ENCODE measurements at places on chromosomes 7 and 10.

DNA sequence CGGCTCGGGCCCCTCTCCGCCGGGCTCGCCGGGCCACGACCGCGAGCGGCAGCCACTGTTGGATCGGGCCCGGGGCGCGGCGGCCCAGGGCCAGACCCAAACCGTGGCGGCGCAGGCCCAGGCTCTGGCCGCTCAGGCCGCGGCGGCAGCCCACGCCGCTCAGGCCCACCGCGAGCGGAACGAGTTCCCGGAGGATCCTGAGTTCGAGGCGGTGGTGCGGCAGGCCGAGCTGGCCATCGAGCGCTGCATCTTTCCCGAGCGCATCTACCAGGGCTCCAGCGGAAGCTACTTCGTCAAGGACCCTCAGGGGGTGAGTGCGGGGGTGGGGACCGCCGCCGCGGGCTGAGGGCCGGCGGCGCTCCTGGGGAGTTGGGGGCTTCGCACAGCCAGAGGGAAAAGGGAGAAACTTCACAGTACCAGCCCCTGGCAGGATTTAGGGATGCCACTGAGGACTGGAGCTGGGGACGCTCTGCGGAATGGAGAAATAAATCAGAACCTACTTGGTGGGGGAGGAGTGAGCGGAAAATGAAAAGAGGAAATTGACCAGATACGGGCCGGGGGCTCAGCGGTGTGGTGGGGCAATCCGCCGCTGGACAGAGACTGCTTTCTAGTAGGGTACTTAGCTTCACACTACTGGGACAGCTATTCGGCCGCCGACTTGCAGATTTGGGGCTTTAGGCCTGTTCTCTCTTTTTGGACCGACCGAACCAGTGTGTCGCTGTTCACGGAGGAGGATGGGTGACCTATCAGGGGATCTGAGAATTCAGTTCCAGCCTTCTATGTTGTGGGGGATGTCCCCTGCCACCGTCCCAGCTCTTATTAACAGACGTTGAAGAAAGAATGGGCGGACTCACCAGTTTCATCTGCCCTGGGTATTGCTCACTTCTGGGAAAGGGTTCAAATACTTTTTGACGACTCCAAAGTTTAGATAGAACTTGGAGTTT lies 669 bp downstream of the PI4K2A start:
- no peak for DNase-seq

DNA sequence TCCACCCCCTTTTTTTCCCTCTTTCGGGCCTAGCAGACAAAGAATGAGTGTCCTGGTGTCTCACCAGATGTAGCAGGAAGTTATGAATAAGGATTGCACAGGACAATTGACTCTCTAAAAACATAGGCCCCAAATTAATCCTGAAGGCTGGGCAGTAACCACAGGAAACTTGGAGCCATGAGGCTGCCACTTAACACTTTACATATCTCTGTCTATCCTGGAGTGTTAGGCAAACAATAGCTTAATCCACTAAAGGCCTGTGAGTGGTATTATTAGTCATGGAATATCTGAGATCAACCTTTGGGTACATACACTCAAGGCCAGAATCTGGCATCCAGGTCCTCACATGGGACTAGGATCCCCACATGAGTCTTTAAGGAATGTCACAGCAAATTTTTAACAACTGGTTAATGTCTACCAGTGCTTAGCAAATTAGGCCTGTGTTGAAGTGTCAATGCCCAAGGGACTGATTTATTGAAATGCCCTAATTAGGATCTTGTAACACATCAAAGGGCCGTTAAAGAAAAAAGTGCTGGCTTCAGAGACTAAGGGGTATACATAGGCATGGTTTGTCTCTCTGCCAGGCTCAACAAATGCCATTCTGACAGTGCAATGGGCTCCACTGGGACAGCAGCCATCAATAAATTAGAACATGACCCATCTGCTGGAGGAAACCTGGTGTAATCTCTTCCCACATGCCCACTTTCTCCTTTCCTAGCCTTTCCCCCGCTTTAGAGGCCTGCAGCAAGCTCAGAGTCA lies 196.7 kb upstream of the TBX20 start:
- no peak for DNase-seq

- DNase-seq, result no peak
These were observed 112.5 kb upstream of the GHITM start for GRCh38 chr10:84026821-84027257.

DNA sequence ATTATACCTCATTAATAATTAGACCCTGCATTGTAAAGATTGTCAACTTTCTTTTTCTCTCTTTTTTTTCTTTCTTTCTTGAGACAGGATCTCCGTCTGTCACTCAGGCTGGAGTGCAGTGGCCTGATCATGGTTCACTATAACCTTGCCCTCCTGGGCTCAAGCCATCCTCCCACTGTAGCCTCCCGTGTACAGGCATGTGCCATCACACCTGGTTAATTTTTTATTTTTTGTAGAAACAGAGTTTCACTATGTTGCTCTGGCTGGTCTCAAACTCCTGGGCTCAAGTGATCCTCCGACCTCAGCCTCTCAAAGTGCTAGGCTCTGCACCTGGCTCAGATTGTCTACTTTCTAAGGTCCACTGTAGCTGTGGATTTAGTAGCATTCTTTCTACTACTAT lies 50.7 kb downstream of the MDFIC start:
- no peak for DNase-seq

GRCh38 chr7:151393031-151393977 lies 16.5 kb downstream of the WDR86 start:
- DNase-seq, result no peak

DNA sequence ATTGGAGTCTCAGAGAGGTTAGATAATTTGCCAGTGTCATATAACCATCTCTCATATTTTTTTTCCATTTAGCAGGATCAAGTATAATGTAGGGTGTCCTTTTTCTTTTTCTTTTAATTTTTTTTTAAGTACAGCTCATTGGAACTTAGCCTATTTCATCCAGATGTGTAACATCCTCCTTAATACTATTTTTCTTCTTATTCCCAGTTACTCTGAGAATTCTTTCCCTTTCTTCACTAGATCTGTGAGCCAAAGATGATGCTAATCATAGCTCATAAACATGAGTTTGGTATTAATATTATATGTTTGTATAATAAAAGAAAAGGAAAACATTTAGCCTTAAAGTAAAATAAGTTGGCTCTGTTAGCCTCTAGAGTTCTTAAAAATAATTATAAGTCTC lies 32.8 kb downstream of the PPP1R9A start:
- no peak for DNase-seq

DNA sequence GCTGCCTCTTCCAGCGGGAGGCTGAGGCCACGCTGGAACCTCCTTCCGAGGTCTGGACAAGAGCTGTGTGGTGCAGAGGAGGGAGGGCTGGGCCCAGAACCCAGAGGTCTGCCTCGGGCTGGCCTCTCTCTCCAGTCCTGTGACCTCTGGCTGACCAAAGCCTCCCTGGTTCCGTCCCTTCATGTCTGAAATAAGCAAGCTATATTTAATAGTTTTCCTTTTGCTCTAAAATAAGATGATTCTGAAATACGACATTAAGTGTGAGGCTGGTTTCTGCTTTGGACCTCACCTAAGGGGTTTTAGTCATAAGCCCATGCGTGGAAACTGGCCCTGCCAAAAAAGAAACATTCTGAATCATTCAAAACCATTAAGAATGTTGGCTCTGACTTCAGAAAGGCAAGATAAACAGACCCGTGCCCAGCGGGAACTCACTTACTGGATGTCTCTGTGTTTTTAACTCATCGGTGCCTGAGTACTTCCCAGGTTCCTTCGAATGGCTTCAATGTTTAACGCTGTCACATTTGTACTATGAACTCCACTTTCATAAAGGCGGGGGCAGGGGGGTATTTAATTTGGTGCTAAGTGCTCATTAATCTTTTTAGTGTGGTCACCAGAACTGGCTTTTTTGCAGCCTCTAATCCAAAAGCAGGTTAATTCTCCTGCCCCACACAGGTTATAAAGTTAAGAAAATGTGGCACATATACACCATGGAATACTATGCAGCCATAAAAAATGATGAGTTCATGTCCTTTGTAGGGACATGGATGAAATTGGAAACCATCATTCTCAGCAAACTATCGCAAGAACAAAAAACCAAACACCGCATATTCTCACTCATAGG lies 157.5 kb upstream of the KLF14 start:
- peak; percentile 18 for DNase-seq

DNA sequence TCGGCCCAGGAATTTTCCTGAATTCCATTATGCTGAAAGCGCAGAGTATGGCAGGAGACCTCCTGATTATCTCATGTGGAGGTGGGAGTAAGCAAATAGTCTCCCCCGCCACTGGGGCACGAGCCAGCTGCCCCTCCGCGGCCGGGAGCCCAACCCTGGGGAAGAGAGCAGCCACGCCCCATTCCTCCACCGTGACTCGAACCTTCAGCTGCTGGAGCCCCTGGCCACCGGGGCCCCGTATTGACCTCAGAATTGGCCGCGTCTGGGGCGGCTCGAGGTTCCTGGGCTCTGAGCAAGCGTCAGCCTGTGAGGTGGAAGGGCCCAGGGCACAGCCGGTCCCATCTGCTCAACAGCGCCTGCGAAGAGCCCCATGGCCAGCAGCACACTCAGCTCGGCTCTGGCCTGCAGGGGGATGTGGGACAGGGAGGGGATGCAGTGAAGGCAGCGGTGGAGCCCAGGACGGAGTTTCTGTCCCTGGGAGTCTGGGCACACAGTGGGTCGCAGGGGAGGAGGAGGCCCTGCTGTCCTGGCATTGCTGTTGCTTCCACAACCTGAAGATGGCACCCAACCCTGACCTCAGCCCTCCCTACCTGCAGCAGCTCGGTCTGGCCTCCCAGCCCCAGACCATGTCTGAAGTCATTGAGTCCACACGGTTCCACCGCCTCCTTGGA lies 97.8 kb downstream of the CHST15 start:
- DNase-seq, result peak; percentile 37

DNA sequence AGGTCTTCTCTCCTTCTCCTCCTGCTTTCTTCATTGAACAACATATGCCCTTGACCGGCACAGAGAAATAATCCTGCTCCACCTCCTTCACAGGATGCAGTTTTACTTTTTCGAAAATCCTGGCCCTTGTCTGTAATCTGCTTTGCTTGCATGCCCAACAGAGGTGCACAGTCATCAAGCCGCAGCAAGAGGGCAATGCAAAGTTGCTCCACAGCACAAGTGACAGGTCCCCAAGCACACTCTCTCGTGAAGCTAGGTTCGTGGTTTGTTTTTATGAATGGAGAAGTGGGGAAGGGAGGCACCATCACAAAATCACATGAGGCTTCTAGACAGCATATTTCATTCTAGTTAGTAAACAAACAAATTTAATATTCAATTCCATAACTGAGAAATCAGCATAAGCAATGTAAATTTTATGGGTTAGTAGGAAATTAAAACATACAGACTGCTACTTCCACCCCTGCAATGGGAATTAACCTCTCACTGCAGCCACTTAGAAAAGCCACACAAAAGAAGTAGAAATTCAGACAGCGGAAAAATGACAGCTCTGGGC lies 178.8 kb downstream of the TPK1 start:
- no peak for DNase-seq

- DNase-seq, result peak; percentile 75
These were observed 70.6 kb downstream of the PTPRE start for GRCh38 chr10:127977357-127978009.

DNA sequence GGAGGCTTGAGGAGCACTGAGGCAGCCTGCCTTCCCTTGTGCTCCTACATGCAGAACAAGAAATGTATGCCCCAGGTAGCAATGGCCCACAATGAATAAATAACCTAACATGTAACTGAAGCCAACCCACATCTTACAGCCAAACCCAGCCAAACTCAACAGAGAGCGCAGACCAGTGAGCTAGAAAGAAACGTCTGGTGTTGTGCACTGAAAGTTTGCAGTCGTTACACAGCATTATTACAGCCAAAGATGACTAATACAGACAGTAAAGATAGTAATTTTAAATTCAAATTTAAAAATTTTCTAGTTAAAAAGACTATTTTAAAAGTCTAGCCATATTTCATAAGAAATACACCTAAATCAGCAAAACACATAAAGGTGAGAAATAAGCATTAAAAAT lies 11.2 kb downstream of the USP6NL start:
- no peak for DNase-seq

DNA sequence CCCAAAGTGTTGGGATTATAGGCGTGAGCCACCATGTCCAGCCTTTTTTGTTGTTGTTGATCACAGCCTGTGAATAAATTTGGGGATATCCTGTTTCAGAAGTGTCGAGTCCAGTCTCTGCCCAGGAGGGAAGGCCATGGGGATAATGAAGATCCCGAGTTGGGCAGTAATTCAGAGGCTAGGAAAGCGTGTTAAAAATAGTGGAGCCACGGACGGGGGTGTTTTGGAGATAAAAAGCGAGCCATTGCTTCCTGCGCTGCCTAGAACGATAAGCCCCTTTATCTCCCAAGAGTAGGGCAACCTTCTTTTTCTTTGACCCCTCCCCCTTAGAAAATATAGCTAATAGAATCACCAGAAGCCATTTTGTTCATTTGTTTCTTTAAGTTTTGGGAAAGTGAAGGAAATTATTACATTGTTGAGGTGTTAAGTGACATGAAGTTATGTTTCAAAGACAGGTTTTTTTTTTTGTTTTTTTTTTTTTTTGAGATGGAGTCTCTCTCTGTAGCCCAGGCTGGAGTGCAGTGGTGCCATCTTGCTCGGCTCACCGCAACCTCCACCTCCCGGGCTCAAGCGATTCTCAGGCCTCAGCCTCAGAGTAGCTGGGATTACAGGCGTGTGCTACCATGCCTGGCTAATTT lies 43.3 kb downstream of the IL15RA start:
- DNase-seq, result no peak

DNA sequence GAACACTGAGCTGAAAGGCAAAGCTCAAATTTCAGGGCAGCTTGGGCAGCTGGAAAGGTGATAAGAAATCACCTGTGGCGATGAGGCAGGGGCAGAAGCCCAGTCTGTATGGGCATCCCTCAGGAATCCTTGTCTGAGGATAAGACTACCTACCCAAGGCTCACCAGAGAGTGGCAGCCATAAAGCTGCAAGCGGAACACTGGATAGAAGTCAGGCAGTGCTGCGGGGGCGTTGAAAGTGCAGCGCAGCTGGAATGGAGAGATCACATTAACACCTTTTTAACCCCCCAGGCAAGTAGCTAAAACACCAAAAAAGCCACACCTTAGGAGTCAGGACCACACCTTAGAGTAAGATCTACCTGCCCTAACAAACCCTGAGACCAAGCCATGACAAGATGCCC lies 38.2 kb downstream of the ABCB5 start:
- DNase-seq, result no peak

- DNase-seq, result no peak
These were observed 703 bp upstream of the HILPDA start for GRCh38 chr7:128454808-128455542.

- DNase-seq, result no peak
These were observed 5.6 kb upstream of the WASL start for GRCh38 chr7:123754271-123754871.

DNA sequence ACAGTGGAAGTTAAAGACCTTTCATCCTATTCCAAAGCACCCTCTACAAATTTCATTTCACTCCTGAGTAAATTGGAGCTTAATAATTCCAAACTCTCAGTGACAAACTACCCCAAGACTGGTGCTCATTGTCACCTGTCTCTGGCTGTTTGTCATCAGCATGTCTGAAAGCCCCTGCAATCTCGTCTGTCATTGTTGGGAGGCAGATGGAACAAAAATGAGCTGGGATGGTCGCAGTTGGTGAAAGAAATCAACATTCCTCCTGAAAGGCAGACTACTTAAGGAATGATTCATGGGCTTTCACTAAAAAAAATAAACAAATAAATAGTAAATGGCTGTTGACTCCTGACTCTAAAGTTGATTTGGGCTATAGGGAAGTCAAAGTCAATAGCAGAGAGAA lies 69.7 kb upstream of the PALS2 start:
- DNase-seq, result no peak

GRCh38 chr10:96377816-96378294 lies 19.1 kb upstream of the OPALIN start:
- DNase-seq, result no peak

All from caudate nucleus (tissue), 63 donors.